ENCODE measurements at places on chromosomes 1 and 21. TPM values are rescaled to one million over a fixed set of nuclear protein-coding genes. Genes with fewer than 3 reads are reported as not detected.

The FYB2 gene
- not detected for total RNA-seq

The SEC16B gene
- 0.54 TPM for total RNA-seq

The BARHL2 gene
- total RNA-seq, result not detected

The AMIGO1 gene
- total RNA-seq, result 1.1 TPM

The LRRC53 gene
- total RNA-seq, result not detected

The S100A16 gene
- total RNA-seq, result 1.1 TPM

The ARHGEF19 gene
- total RNA-seq, result 9.2 TPM

GRCh38 chr1:55287723-55288122 lies 72.6 kb upstream of the USP24 start:
- DNase-seq, result no peak

- DNase-seq, result no peak
Measured at GRCh38 chr1:29688471-29689365, 452.4 kb downstream of the PTPRU start.

GRCh38 chr1:156696755-156697154 lies 8.6 kb downstream of the CRABP2 start:
- DNase-seq, result no peak

- DNase-seq, result no peak
Measured at GRCh38 chr21:38614558-38614957, 116.3 kb upstream of the ERG start.

- DNase-seq, result no peak
Measured at GRCh38 chr1:206890125-206891060, 6.8 kb upstream of the IL24 start.

DNA sequence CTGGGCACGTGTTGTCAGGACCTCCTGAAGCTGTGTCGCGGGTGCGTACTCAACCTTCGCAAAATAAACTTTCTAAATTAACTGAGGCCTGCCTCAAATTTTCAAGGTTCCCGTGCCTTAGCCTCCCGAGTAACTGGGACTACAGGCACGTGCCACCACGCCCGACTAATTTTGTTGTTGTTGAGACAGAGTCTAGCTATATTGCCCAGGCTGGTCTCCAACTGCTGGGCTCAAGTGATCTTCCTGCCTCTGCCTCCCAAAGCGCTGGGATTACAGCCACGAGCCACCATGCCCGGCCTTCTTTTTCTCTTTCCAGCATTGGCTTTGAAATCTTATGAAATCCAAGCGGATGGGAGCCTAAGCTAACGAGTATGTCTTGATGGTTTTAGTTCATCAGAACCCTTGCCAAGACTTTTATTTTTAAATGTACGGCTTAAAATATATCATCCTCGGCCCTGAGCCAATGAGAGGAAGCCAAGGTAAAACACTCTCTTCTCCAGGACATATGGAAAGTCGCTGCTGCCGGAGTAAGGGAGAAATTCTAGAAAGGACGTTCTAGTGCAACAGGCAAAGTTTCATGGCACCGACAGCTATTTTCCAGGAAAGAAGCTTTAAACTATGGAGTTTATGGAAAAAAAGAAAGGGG lies 12.7 kb upstream of the ERVH48-1 start:
- DNase-seq, result no peak

DNA sequence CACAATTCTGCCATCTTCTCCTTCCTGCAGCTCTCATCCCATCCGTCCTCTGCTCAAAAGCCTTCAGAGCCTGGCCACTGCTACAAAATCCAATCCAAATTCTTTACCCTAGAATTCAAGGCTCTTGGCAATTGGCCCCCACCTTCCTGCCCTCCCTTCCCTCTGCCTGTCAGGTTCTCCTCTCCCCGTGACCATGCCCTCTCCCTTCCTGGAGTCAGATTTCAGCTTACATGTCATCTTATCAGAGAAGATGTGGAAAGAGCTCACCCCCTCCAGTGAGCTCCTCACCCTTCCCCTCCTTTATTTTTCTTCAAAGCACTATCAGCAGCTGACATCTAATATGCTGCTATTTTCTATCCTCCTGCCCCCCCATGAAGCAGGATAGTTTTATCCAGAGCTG lies 86.9 kb downstream of the GRIK3 start:
- DNase-seq, result no peak

DNA sequence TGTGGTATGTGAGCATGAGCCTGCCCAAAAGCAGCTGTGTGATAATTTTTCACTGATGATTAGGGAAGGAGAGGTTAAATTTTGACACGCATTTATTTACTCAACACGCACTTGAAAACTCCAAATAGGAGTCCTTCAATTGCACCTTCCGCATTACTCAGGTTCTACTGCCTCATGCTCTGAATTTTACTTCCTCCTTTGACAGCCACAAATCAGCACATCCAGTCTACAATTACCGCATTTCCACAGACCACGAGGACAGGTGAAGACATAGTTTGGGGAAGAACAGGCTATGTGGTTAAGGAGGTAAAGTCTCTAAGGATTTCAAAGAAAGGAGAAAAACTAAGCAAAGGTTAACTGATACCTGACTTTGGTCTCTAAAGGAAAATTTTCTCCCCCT lies 2.6 kb downstream of the CAPN8 start:
- peak; percentile 55 for DNase-seq

DNA sequence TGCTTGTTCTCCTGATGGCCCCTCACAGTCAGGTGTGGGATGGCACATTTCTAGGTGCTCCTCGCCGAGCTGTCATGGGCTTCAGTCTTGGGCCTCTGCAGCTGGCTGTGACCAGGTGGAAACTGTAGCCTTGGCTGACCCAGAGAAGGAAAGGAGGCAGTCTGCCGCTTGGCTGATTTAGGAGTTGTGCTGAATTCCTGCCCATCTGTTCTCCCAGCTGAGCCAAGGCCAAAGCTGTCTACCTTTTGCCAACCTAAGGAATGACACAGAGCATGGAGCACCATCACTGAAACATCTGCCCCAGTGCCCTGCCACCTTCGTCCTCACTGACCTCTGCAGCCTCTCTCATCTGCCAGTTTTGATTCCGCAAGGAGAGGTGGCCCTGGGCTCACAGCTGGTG lies 27.9 kb downstream of the UTP25 start:
- no peak for DNase-seq

DNA sequence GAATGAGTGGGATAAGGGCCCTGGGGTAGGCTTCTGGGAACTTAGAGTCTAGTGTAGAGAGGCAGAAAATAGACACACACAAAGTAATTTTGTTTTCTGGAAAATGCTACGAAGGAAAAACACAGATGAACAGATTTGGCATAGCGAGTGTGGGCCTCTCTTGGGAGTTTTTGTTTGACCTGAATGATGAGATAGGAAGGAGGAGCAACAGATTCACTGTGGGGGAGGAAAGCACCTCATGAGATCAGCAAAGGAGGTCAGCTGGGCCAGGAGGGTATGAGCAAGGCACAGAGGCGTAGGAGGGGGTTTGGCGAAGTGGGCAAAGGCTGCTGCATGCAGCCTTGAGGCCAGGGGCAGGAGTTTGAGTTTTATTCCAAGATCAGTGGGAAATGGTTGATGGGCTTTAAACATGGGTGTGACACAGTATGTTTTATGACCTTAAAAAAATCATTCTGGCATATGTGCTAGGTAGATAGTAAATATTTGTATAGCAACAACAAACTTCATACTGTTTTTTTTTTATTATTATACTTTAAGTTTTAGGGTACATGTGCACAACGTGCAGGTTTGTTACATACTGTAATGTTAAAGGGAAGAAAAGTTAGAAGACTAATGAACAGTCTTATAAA lies 57.9 kb downstream of the FGGY start:
- no peak for DNase-seq

DNA sequence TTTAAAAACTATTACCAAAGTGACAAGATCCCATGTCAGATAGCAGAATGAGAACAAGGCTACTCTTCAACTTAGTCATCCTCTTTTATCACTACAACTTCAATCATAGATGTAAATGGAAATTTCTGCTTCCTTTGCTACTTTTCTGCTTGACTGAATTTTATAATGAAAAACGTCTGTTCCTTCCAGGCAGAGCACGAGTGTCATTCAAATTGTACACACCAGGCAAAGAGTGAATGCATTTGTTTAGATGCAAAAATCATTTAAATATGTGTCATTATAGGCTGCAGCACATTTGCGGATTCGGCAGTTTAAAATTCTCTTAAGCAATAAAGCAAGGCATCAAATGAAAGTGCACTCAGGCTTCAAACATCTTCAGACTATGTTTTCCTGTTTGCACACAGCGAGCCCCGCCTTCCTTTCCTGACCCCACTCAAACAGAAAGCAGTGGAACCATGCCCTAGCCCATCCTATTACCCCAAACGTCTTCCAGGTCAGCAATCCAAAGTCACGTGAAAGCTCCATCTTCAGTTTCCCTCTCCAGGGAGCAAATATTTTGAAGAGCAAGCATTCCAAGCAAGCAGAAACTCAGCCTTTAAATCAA lies 99.6 kb downstream of the APP start:
- peak; percentile 54 for DNase-seq

GRCh38 chr1:178607718-178608408 lies 95.0 kb downstream of the TEX35 start:
- DNase-seq, result no peak

DNA sequence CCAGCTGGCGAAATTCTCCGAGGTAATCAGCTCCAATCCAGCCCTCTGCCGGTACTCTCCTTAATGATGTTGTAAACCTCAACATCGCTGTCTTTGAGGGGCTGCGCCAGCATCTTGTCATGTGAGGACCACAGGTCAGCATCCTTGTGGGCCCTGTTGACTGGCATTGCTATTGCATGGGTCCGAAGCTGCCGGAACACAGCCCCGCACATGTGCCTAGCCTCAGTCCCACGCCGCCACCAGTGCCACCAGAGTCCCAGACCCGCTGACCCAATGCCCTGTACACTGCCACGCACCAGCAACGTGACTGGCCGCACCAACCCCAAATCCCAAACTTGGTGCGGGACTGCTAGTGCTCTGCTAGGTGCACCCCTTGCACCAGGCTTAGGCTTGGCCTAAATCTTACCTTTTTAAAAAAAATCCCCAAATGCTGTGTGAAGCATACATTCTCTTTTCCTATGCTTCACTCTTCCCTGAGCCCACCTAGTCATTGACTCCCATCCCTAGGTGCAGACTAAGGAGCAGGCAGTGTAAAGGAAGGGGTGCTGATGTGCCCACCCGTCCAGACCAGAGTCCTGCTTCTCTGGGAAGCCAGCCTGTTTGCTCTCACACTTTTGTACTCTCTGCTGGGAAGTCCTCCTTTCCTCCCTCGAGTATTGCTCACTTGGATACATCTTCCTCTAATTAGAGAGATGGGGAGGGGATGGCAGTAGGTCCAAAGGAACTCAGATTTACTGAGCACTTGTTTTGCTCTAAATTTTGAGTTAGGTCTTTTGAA lies 81.9 kb upstream of the ARTN start:
- DNase-seq, result no peak

- no peak for DNase-seq
Measured at GRCh38 chr1:64459743-64460142, 10.2 kb upstream of the CACHD1 start.

DNA sequence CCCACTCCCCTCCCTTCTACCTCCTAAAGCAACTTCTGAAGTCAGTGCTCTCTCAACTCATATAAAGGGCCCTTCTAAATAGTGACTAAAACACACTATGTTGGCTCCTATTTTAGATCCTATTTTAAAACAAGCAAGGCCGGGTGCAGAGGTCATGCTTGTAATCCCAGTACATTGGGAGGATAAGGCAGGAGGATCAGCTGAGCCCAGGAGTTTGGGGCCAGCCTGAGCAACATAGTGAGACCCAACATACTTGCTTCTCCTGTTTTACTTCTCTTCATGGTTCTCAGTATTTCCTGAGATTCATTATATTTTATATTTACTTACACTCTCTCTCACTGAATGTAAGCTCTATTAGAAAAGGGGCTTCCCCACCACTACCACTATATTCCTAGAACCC lies 42.5 kb downstream of the LUZP1 start:
- DNase-seq, result no peak

DNA sequence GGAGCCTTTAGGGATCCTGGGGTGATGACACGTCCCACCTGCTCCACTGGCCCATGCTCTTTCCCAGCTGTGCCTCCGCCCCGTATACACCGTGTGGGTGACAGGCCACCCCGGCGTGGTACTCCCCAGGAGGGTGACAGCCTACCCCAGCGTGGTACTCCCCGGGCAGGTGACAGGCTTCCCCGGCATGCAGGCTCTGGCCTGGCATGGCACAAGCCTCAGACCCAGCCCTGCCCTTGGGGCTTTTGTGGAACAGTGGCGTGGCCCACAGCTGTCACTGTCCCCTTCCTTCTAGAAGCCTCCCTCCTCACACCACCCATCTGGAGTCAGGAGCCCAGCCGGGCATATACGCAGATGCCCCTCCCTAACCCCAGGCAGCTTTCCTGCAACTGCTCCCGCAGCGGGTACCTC lies 4.7 kb upstream of the PFKL start:
- DNase-seq, result no peak

DNA sequence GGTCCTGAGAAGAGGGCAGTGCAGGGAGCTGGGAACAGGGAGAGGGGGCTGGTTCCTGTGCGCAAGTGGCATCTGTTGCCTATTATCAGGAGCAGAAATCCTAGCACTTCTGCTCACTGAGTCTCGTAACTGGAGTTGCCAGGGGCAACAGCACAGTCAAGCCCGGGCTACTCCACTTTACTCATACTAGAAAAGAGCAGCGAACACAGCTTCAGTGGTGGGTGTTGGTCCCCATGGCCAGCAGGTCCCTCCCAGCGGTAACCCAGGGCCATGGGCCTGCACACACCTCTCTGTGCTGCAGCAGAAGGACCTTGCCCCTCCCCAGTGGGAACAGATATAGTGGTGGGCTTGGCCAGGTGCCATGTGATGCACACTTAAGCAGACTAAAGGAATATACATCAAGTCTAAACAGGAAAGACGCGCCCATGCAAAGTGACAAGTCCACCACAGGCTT lies 8.5 kb downstream of the PYCR2 start:
- DNase-seq, result no peak

DNA sequence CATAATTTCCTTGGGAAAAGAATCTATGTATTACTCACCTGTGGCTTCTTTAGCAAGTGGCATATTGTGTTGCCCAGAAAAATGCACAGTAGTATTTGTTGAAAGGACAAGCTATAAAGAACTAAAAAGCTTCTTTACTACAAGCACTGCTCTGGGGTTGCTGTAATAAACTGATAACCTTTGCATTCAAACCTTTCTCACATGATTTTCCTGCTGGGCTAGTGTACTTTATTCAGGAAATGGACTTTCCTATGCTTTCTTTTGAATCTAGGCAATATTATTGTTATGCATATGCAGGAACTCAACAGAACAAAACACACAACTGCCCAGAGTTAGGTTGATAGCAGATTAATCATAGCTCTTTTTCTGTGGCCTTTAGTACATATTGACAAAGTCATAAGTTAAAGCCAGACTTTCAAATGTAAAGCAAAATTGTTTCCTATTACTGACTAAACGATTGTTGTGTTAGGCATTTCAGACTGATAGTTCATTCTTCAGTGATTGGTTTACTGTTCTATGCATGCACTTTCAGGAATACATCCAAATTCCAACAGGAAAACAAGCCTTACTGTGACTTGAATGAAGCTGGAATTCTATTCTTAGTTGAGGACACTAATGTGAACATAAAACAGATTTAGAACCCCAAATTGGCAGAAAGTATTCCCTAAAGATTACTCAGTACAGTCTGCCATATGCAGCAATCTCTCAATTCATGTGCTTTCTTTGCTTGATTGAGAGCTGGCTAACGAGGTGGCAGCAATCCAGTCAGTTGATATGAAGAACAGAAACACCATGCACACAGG lies 564.3 kb upstream of the NEGR1 start:
- no peak for DNase-seq

All from hematopoietic multipotent progenitor cell (in vitro differentiated cells).